T1000 (cell line): ENCODE measurements at places on chromosomes 4 and X.

GRCh38 chrX:102652031-102652688 lies 877 bp downstream of the GPRASP1 start:
- DNase-seq: no peak

DNA sequence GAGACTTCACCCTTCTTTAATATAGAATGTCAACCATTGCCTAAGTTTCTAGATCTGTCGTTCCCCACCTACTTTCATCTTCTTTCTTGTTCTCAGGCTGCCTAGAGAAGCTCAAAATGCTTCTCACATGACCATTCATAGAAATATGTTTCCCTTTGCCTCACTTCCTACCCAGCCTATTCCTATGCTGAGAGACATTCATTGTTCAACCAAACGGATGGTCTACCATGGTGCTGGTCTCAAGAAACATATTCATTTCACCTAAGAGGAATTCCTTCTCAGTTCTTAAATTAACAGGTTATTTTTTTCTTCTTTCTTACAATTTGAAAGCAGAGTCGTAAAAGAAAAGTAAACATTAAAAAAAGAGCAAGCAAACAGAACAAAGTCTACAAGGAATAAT lies 20.3 kb upstream of the SLC7A11 start:
- no peak for DNase-seq

DNA sequence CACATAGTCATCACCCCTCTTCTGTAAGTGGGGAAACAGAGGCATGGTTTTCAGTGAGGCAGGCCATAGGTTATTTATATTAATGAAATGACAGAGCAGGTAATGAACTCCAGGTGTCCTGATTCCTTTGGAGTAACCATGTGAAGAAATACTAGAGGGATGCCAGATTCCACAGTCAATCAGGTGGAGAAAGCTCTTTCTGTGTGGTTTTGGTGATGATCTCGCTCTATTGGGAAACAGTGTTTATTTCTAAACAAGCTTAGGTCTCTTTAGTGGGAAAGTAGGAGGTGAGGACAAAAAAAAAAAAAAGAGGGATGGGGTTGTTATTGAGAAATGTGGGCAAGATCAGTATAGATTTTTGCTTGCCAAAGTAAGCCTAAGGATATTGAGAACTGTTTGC lies 12.2 kb downstream of the DOCK11 start:
- DNase-seq: no peak

DNA sequence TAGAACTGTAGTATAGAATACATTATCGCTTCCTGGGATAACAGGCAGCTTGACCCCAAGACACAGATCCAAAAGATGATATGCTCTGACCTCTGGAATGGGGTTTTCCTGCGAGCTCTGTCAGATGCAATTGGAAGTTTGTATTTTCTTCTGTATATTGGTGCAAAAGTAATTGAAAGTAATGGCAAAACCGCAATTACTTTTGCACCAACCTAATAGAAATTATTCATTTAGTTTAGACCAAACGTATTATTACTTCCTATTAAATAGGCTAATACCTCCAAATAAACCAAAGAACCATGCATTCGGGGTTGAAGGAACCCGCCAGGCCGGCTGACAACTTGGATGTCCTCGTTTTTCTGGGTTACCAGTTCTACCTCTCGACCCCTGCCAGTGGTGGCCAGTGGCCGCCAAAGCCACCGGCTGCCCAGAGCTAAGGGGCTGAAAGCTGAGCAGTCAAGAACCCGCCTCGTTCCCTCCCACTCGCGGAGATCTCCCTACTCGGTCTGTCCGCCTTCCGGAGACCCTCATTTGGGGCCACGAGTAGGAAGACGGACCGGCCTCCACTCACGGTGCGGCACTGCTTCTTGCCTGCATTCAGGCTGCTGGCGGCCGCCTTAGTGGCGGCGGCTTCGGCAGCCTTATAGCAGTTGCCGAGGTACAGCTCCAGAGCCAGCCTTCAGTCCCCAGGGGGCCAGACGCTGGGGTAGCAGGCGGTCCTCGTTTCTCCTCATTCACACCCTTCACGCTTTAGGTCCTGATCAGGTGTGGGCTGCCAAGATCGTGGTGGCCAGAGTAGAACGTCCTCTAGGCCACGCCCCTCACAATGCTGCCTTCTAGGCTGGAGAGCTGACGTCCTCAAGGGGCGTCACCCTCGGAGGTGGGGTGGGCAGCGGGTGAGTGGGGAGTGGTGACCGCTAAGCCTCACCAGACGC lies 121.9 kb downstream of the RBMX2 start:
- DNase-seq: peak; percentile 0

- DNase-seq: no peak
These were observed 110.2 kb upstream of the STX18 start for GRCh38 chr4:4651811-4652755.

DNA sequence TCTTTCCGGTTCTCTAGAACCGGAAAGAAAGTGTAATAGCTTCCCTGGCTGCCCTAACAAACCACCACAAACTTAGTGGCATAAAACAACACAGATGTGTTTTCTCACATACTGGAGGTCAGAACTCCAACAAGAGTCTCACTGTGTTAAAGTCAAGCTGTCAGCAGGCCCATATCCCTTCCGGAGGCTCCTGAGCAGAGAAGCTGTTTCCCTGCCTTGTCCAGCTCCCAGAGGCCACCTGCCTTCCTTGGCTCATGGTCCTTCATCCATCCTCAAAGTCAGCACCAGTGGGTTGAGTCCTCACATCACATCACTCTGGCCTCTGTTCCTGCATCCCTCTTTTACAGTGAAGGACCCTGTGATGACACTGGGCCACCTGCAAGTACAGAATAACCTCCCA lies 49.8 kb upstream of the HMX1 start:
- DNase-seq: no peak

DNA sequence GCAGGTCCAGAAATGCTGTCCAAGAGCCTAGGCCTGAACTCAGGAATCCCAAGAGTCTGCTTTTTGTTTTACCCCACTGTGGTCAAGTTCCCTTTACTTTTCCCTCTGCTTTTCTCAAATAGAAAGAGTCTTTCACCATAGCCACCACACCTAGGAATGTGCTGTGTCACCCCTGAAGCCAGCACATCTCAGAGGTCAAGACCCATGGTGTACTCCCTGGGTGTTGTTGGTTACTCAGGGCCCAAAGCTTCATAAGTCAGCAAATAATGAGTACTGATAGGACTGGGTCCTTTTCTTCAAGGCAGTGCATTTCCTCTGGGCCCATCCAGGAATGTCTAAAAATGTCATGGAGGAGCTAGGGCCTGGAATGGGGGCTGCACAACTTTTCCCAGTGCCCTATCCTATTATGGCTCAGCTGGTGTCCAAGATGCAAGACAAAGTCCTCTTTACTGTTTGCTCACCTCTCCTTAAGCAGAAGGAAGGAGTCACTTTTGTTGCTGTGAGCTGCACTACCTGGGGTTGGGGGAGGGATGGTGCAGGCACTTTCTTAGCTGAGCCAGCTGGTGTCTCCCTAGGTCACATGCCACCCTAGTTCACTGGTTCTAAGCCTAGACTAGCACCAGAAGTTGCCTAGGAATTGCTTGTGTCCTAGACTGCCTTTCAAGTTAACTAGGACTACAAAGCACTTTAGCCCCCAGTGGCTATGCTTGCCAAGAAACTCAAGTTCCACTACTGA lies 62.4 kb upstream of the RXFP1 start:
- DNase-seq: no peak

DNA sequence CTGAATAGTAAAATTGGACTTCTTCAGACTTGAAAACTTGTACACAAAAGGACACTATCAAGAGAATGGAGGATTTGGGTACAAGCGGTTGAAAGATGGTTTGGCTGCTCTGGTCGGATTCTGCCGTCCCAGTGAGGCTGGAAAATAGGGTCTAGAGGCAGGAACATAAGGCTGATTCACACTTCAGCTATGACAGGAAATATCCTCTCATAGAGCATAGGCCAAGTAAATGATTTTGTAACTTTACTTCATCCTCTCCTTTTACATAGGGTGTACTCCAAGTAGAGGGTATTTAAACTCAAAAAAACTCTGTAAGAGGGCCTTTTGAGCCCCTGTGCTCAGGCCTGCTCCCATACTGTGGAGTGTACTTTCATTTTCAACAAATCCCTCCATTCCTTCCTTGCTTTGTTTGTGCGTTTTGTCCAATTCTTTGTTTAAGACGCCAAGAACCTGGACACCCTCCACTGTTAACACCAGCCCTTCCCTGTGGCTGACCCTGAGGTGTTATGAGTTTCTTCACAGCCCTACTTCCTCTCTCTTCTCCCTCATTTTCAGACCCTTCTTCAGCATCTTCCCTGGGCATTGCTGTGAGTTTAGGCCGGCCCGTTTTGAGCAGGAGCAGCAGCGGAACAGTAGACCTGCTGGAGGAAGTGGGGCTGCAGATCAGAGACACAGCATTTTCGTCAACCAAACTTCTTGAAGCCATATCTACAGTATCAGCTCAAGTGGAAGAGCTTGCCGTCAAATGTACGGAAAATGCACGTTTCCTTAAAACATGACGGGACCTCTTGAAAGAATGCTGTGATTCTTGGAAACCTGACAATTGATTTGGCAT lies 7.2 kb downstream of the PGAM4 start:
- DNase-seq: no peak

DNA sequence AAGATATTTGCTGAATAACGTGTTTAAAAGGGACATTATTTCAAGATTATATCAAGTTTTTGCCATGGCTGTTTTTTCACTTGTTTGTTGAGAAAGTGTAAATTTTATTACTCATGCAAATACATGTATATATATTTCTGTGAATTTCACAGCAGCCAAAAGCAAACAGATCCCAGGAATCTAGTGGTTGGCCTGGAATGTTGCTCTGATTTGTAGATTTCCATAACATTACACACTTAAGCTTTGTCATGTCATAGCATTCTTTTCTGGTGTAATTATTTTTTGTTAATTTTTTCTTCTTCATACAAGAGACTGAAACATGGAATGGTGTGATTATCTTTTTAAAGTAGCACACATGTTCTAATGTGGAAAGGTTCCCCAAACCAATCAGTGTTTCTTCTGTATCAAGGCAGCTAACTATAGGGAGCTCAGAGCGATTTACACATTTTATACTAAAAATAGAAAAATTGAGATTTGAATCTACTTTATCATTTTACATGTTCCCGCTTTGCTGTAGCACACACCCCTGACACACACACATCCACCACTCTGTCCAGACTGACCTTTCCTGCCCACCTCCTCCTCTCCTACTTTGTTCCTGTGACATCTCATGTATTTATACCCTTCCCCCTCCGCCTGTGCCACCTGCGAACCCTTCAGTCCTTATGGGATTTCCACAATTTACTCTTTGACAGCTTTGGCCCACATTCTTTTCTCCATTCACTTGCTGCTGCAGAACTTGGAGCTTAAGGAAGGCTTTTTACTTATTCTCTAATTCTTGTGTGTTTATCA lies 20.3 kb downstream of the RUFY3 start:
- no peak for DNase-seq

DNA sequence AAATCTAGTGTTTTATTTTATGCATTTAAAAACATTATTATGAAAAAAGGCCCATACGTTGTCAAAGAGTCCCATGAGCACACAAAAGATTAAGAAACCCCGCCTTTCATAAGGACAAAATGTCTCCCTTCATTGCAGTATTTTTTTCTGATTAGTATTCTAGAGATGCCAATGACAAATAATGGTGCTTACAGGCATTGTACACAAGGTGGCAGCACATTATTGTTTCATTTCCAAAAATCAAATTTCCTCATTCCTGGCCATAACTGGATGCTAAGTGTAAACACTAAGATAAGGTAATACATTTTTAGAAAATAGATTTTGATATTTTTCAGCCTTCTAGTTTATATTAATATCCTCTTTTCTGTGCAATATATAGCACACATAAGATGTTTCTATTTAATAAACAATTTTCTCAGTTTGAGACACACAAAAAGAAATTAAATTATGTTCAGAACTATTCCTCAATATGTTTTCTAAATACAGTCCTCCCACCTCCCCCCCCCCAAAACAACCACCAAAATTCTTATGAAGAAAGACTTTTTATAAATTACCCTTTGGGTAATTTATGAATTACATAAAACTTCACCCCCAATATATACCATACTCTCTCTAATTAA lies 47.7 kb downstream of the TIGD2 start:
- DNase-seq: no peak

DNA sequence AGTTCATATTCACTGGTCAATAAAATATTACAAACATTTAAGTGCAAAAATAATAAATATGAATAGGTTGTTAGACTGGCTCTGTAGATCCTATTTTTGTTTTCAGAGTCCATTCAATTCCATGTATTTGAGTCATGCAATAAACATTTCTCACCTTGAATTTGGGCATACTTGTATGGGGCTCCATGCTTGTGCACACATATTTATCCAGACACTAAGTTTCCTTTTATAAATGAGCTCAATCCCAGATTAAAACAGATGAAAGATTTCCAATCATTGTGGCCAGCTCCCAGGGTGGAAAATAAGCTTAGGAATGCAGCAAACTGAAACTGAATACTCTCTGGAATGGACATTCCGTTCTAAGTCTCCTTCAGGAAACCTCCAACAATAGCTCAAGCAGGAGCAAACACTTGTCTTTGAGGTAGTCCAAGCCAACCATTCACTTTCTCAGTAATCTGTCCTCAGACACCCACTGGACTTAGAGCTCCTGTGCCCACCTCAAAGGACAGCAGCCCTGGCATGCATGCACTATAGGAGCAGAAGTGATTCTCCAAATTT lies 16.4 kb downstream of the DMD start:
- no peak for DNase-seq

DNA sequence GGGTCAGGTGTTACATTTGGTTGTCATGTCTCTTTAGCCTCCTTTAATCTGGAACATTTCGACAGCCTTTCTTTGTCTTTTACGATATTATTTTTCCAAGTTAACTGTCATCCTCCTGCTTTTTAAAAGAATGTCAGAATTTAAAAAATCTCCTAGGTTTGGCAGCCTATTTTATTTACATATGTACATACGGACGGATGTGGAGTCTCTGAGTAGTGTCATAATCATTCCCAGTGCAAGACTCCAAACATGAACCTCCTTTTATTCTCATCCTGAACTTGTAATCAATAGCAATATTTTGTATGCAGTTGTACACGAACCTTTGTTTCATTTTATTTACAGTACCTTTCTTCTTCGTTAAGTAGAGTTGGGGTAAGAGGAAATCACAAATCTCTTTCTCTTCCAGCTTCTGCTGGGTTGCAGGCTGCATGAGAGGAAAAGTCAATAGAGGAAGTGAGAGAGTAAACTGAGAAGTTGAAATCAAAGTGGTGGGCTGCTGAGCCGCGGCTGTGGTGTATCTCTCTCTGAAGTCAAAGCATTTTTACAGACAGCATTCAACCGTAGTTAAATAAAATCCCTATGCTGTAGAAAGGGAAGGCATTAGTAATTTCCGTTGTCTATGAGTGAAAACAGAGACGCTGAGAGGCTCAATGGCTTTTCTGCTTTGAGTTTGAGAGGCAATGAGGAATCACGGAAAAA lies 53.9 kb upstream of the RPS6KA3 start:
- no peak for DNase-seq

GRCh38 chr4:33088713-33089112 lies 2368.5 kb downstream of the PCDH7 start:
- DNase-seq: no peak
